Caco-2 (cell line): ENCODE measurements at places on chromosomes 16 and 17. TPM values are rescaled to one million over a fixed set of nuclear protein-coding genes. Genes with fewer than 3 reads are reported as not detected.

- no peak for DNase-seq
Observed at GRCh38 chr16:2955438-2955778, 8.7 kb upstream of the KREMEN2 start.

- DNase-seq, result peak; percentile 47
Observed at GRCh38 chr17:15171167-15172047, 93.7 kb downstream of the PMP22 start.

- no peak for DNase-seq
Observed at GRCh38 chr17:3602499-3602898, 6.7 kb downstream of the TRPV1 start.

SLFN12 gene
- not detected in 2 replicates for total RNA-seq

TLE7 gene
- total RNA-seq, result not detected in 2 replicates

- no peak for DNase-seq
Observed at GRCh38 chr16:85306793-85307551, 194.7 kb upstream of the CIBAR2 start.

DNA sequence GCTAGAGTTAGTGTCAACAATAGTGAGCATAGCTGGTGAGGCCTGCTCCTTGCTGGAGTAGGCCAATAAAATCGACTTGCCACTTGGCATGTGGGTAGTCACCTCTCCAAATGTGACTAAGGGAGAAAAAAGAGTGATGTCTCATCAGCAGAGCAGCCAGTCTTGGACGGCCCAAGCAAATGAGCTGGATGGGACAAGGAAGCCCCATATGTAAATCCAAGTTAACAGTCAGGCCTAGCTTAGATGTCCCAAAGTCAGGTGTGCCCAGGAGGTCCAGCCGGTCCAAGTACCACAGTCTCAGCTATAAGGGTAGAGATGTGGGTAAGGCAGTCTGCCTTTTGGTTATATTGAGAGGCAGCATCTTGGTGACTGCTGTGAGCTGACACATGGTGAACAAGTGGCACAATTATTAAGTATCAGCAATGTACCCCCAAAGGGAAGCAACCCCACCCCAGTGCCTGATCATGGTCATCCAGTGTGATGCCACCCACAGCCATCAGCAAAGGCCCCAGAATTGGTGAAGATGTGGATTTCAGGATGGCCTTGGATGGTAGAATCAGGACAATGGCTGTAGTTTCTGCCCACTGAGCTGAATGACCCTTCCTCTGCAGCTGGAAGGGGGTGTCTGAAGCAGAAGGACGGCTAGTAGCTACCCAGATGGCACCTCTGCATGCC, 83.4 kb downstream of the TNFRSF13B start:
- DNase-seq, result no peak

RCVRN gene
- not detected in 2 replicates for total RNA-seq

RPS15A gene
- 1,469 and 1,473 TPM in 2 replicates for total RNA-seq

DNA sequence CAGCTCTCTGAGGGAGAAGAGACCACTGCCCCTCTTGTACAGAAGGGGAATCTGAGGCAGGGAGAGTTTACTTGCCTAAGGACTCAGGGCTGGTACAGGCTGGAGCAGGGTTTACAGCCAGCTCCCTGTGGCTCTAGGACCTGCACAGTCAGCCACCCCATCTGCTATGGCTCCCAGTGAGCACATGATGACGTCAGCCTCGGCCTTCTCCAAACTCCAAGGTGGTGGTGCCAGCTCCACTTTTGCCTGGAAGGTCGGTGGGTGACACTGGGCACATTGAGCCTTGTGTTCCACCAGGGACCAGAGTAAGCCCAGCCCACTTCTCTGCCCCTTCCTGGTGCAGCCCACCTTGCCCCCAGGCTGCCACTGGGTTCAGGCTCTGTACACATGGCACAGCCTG, 202.2 kb downstream of the ENGASE start:
- no peak for DNase-seq

DNA sequence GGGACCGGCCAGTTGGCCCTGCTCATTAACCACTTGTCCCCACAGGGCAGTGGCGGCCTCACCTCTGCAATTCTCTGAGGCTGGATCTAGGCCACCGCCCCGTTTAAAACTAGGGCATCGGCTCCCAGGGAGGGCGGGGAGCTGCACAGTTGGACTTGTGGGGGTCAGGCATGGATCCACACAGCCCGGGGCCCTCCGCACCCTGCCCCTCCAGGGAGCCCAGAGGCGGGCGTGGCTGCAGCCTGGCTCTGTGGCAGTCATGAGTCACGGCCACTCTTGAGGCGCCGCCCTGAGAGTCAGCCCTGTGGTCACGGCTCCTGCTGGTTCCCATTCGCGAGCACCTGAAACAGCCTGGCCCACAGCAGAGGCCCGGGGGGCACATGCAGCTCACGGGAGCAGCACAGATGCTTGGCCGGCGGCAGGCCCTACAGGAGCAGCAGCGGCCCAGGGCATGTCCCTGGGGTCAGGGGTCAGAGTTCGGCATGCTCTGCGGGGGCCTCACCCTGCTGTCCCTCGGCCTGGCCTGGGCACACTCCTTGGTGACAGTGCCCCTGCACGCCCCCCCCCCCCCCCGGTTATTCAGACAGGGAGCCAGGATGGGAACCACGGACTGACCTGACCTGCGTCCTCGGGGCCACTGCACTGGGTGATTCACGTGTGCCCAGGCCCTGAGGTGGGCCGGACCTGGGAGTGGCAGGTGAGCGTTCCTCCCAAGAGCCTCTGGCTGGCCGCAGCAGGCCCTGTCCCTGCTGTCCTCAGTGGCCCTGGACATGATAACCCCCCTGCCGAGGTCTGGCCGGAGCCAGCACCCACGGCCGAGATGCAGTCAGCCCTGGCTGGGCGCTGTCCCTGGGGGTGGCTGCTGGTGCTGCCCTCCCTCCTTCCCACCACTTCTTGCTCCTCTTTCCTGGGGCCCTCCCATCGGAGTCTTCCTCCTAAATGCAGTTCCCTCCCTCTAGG, 8.2 kb downstream of the CAPN15 start:
- no peak for DNase-seq

DNA sequence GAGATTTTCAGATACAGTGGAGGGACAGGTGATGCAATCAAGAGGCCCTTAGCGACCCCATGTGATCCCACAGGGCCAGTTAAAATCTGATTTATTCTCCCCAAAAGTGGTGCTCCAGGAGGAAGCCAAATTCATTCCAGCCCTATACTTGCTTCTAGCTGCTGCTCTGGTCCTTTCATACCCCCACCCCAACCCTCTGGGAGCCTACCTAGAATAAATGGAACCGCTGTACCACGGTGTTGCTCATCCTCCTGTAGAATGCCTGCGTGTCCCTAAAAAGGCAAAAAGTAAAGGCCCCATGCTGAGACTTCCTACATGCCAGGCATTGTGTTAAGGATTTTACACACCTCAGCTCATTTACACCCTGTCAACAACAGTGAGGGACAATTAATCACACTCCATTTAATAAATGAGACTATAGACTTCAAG, 2.0 kb upstream of the RASL10B start:
- no peak for DNase-seq

- no peak for DNase-seq
Observed at GRCh38 chr17:28225271-28225670, 93.7 kb upstream of the TMEM97 start.

GRCh38 chr17:58224315-58224714, 5.3 kb upstream of the MKS1 start:
- DNase-seq, result no peak

GRCh38 chr16:87367529-87367928, 16.0 kb downstream of the FBXO31 start:
- no peak for DNase-seq

DNA sequence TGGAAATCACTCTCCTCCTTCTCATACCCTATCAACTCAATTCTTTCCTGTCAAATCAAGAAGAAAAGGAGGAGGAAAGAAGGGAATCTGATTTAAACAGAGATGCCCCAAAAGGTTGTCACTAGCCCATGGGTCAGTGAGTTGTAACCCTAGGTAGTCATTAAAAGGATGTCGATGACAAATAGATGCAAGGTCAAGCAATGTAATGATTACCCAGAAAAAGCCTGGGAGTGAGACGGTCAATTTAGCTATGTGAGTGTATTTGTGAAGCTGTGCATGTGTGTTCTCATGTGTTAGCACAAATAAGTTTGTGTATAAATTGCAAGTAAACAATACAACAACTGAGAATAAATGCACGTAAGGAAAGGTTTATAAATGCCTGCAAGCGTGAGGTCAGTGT, 190.5 kb upstream of the PMFBP1 start:
- no peak for DNase-seq

DNA sequence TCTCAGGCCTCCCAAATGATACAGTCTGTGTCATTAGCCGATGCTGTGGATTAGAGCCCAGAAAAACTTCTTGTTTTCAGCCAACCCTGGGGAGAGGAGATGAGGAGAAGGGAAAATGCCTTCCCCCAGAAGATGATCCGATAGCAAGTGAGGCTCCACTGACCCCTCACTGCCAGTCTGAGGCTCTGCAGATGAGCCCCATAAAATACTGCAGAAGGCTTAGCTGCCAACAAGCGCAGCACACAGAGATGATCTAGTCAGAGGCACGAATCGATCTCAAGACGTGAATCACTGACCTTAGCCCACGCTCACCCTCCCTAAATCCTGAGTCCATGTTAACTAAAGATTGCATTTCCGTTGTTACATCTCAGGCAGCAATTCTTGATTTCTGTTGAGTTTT, 31.5 kb downstream of the SALL1 start:
- DNase-seq, result no peak

TBC1D3C gene
- total RNA-seq, result not detected in 2 replicates

- no peak for DNase-seq
Observed at GRCh38 chr16:82753821-82754220, 127.1 kb downstream of the CDH13 start.

DNA sequence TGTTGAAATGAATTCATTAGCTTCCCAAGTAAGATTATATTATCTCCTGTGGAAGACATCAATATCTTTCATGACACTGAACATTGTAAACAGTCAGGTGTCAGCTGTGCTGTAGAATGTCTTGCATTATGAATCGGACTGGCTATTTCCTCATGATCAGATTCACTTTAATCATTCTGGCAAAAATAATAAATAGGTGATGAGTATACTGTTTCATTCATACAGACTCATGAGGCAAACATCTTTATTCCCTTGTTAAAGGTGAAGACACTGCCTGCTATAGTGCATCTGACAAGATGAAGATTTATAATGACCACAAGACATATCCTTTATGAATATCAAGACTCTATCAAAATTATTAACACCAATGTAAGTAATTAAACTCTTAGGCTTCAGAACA, 51.3 kb upstream of the ARL6IP1 start:
- DNase-seq, result no peak

- no peak for DNase-seq
Observed at GRCh38 chr16:89300976-89301360, 83.5 kb downstream of the ZNF778 start.

CA5A gene
- total RNA-seq, result 0.74 and 1.7 TPM in 2 replicates

DNA sequence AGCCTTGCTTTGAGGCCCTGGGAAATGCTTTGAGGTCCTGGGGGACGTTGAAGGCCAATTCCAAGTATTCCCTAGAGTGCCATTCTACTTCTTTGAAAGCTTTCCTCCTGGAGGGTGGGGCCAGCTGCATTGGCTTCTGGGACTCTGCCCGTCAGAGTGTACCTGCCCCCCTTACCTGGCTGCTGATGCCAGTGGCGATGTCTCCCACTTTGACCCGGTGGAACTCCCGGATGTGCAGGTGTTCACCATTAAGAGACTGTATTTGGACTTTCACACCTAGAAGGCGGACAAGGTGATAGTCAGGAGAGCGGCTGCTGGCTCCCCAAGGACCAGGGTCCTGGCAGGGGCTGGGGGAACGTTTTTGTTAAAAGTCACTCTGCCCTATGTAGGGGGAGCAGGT, 3.1 kb upstream of the SPATA32 start:
- DNase-seq, result no peak

GRCh38 chr17:77857306-77857555, 101.3 kb upstream of the TNRC6C start:
- no peak for DNase-seq

TBC1D3K gene
- total RNA-seq, result not detected in 2 replicates

GRCh38 chr17:73005360-73005759, 87.1 kb downstream of the SLC39A11 start:
- DNase-seq, result no peak

DNA sequence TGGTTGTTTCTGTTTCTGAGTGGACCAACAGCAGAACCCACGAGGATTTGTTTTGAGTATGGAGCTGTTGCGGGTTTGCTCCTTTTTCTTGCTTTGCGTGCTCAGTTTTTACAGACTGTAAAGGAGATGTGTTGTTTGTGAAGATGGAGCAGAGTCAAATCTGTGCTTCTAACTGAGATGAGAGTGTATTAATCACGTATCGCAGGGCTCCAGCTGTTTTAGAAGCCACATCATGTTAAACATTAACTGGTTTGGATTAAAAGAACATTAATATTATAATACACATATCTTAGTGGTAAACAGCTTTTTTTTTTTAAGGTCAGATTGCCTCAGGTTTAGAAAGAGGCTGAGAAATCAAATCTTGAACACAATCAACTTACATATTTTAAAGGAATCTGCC, 69.4 kb downstream of the YPEL2 start:
- no peak for DNase-seq

DNA sequence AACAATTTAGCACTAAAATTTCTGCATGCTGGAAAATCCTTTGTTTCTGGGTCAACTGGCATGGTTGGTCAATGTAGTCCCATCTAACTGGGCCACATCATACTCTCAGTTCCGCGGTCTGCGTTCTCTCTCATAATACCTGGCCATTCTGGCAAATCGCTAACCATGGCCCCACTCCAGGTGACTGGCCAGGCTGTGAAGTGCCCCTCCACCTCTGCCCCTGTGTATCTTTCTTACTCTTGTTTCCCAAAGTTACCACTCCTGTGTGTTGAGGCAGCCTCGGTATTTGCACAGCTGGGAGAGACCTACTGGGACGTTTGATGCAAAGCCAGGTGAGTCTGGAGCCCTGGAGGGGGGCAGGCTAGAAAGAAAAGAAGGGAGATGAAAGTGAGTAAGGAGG, 2.0 kb upstream of the TMEM238L start:
- no peak for DNase-seq

DNA sequence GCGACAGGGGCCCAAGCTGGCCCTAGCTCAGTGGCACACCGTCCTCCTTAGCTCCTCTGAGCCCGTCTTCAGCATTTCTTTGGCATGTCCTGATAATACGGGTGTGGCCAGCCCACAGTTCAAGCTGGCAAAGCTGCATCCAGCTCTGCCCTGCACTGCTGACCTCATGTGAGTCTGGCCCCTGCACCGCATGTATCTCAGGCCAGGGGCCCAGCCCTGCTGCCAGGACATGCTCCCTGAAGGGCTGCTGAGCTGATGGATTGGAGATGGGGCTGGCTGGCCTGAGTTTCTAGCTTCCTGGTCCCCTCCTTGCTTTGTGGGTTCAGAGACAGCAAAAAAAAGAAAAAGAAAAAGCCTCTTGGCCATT, 2.4 kb downstream of the DOC2B start:
- DNase-seq, result no peak

SEPTIN1 gene
- 0.21 and 0.34 TPM in 2 replicates for total RNA-seq

GRCh38 chr16:3050487-3050886, 4.1 kb downstream of the MMP25 start:
- DNase-seq, result no peak

PLLP gene
- 53.0 and 54.0 TPM in 2 replicates for total RNA-seq

CACNA1H gene
- total RNA-seq, result 5.1 and 6.5 TPM in 2 replicates

CORO7 gene
- 23.1 and 33.4 TPM in 2 replicates for total RNA-seq

TRIM37 gene
- total RNA-seq, result 37.7 and 44.4 TPM in 2 replicates

GRCh38 chr17:535198-535597, 179.4 kb downstream of the VPS53 start:
- DNase-seq, result no peak
